ENCODE measurements at places on chromosomes 6 and 20.

DNA sequence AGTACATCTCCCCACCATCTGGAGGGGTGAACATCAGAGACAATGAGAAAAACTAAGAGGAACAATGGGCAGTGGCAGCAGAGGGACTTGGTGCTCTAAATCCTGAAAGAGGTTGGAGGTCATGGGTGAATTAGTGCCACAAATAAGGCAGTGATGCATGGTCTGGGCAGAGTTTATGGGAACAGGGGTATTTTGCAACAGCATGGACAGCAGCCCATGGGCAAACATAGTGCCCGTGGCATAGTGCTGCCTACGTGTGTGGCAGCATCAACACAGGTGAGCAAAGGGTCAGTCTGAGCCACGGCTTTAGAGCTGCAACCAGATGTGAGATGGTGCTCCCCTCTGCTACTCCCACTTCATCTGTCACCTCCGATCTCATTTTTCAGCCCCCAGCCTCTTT lies 459.1 kb upstream of the CITED2 start:
- DNase-seq, result no peak

- DNase-seq, result no peak
Measured at GRCh38 chr20:25277941-25278521, 30.1 kb downstream of the PYGB start.

GRCh38 chr6:143536461-143536865 lies 24.9 kb upstream of the FUCA2 start:
- DNase-seq, result peak; percentile 37

GRCh38 chr6:154252678-154253077 lies 103.9 kb downstream of the IPCEF1 start:
- no peak for DNase-seq

GRCh38 chr6:85866758-85867401 lies 224.2 kb upstream of the SYNCRIP start:
- DNase-seq, result no peak

- no peak for DNase-seq
Measured at GRCh38 chr20:17023806-17024205, 203.0 kb upstream of the PCSK2 start.

- DNase-seq, result no peak
Measured at GRCh38 chr6:139156102-139156501, 21.2 kb downstream of the HECA start.

DNA sequence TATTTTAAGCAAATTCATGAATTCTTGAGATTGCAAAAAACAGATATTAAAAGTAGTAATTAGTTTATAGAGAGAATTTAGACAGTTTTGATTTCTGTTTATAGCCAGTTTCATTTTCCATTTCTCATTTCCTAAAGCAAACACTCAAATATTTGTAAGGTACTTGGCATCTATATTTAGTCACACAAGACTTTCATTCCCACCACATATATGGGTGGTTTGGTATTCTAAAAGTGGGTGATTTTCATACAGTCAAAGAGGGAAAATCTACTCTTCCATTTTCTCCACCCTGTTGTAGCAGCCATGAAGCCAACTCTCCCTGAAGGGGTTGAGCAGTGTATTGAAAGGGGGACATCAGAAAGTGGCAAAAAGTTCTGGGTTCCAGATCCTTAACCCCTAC lies 181.1 kb upstream of the SUPT3H start:
- DNase-seq, result no peak

DNA sequence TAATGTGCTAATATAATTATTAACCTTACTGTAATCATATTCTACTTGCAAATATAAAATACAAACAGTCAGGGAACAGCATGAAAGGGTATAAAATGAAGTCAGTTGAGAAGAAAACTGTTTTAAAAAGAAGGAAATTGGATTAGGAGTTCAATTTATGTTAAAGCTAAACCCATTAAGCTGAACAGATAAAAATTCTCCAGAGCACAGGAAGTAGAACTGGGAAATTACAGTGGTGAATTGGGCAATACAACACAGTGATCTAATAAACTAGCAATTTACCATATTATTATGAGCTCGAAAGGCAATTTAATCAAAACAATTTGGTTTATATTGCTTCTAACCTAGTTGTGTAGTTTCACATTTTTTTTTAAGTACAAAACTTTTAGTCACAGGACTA lies 407.4 kb upstream of the RGS17 start:
- no peak for DNase-seq

DNA sequence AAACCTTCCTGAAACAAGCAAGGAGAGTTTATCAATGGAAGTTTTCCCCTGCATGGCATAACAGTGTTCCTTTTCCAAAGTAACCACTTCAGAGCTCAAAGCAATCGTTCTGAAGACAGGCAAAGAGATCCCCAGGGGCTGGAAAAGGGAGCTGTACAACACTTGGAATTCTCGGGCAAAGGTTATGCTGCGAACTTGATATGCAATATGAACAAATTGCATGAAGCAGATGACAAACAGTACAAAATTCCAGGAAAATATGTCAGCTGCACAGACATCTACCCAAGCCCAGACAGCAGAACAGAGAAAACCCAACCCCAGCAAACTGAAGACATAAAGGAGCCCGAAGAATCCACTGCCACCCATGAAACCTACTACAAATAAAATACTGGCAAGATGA lies 18.4 kb downstream of the POPDC3 start:
- no peak for DNase-seq

DNA sequence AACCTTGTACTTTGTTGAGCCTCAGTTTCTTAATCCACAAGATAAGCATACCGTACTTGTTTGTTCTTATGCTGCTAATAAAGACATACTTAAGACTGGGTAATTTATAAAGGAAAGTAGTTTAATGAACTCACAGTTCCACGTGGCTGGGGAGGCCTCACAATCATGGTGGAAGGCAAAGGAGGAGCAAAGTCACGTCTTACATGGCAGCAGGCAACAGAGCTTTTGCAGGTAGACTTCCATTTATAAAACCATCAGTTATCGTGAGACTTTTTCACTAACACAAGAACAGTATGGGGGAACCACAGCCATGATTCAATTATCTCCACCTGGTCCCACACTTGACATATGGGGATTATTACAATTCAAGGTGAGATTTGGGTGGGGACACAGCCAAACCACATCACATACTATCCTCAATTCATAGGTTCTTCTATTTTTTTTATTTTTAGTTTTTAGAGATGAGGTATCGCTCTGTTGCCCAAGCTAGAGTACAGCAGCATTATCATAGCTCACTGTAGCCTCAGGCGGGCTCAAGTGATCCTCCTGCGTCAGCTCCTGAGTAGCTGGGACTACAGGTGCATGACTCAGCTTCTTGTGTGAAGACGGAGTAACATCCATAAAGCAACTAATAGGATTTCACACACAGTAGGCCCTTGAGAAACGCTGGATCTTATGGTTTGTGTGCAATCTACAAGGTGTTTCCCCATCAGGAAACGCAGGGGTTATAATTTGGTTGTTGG lies 76.7 kb upstream of the IYD start:
- no peak for DNase-seq

DNA sequence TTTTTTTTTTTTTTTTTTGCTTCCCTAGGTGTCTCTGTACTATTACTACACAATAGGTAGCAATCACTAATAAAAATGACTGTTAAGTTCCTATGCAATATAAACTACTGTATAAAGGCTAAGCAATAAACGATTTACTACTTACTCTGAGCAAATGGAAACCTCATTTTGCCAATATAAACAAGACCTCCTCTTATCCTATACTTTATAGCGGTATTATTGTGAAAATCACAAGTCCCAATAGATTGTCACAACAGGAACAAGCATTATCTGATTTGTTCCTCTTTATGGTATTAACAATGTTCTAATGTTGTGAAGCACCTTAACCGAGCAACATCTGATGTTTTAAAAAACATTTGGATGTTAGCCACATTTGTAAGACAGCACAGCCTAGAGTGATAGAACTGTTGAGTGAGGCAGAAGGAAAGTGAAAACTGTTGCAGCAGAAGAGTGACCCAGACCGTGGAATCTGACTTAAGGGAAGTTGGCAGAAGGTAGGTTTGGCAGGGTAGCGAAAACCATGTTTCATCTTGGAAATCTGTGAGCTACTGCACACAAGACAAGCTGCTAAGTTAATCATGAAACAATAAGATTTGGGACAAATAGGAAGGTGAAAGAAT lies 94.2 kb downstream of the MYLK4 start:
- DNase-seq, result no peak

DNA sequence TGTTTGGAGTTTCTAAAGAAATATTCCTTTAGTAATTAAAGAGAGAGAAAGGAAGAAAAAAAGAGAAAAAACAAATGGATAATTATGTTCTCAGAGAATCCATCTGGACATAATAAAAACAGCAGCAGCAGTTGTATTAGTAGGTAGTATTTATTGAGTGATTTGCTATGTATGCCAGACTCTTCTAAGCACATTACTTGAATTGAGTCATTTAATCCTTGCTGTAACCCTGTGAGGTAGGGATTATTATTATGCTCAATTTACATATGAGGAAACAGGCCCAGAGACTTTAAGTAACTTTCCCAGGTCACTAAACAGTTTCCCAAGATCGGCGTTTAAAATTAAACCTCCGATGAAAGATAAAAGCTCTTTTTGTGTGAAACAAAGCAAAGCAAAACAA lies 238.8 kb downstream of the TSHZ2 start:
- no peak for DNase-seq

DNA sequence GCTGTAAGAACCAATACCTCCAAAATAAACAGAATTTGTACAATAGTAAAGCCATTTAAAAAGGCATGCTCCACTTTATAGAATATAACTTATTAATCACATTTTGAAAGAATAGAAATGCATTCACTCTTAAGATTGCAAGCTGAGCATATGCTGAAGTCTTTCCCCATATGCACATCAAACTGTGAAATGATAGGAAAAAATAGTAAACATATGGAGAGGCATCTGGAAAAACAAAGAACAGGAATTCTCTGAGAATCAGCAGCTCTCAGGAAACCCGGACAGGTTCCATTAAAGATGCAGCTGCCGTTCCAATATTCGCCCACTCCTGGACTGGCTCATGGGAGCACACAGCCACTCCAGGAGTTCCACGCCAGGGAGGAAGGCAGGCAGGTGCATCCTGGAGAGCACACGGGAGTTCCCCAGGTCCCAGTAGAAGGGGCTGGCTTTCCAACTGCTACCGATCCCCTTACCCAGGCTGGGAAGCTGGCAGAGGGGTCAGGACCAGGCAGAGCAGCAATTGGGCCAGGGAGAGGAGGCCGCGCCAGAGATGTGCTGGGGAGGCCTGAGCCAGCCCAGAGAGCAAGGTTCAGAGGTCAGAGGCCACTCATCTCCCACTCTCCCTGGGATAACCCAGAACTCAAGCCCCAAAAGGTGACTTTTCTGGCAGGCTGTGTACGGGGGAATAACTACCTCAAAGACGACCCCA lies 111.1 kb downstream of the DLL1 start:
- DNase-seq, result no peak

DNA sequence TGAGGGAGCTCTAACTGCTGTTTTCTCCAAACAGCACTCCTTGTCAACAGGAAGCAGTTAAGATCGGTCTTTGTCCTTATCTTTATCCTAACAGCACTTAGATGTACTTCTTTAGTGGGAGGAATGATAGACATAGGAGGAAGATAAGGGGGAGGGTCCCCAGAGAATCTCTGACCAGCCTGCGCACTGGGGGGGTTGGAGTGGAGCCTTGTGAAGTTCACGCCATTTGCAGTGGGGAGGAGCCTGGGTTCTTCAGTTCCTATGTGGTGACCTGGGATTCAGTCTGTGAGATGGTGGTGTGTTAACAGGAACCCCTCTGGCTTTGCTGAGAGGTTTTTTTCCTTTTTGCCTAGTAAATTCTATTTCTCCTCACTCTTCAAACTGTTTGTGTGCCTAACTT lies 18.1 kb upstream of the ASCC3 start:
- no peak for DNase-seq

DNA sequence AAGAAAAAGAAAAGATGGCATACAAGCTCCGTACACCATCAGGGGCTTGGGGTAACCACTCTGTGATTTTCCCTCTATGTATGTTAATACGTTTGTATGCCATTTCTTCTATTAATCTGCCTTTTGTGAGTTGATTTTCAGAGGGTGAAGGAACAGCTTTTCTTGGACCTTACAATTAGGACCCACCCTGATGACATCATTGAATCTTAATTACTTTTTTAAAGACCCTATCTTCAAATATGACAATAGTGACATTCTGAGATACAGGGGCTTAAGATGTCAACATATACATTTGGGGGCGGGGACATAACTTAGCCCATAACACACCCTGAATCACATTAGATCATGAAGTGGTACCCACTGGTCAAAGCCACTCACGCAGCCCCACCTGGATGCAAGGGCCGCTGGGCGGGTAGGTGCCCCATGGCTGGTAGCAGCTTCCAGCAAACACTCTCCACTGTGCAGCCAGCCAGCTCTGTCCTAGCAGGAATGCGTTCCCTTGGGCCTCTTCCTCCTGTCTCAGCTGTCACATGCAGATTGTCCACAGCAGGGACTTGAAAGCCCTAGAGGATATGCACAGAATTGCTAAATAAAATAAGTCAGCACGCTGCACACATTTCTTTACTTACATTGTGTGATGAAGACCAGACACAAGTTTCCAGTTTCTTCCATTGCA lies 74.5 kb downstream of the FOXF2 start:
- DNase-seq, result no peak

- DNase-seq, result no peak
Measured at GRCh38 chr20:31819083-31819784, at the start of gene MYLK2. Gene MYLK2, plus strand, starts transcription at chr20:31819356. Its CDS starts 225 bp downstream, at chr20:31819581.

DNA sequence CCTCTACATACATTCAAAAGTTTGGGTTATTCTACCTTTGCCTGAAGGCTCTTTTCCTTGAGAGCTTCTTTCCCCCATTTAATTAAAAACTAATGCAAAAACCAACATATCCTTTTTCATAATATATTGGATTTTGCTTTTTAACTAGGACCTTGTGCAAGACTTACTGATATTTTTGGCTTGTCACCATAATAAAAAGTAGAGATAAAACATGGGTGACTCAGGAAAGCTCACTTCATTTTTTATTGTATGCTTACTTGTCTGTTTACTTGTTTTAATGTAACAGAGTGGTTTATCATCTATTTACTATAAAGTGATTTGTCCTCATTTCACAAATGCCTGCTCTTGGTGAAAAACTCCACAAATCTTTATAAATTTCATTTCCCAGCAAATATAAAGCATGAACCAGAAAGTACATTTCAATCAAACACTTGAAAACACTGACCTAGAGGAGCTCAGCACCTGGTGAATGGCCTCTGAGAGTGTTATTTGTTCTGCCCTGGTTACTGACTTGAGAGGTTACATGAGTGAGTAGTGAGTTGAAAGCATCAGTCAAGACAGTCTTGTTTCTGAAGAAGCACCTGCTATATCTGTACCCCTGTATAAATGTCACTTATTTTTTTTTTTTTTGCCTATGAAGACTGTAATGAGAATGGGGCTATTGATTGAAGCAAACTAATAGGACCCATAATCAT lies 20.8 kb downstream of the ADGRG6 start:
- no peak for DNase-seq

- no peak for DNase-seq
Measured at GRCh38 chr20:50295762-50296449, 105.3 kb downstream of the CEBPB start.

- no peak for DNase-seq
Measured at GRCh38 chr20:2140561-2140960, 38.9 kb downstream of the STK35 start.

Data from CD4-positive, alpha-beta T cell treated with Interleukin-6 at 100 ng/mL for 8 hours (primary cell).